Subcutaneous preadipocyte (primary cell): ENCODE measurements at places on chromosomes 16 and 17. TPM values are rescaled to one million over a fixed set of nuclear protein-coding genes. Genes with fewer than 3 reads are reported as not detected.

The KRT9 gene
- not detected in 2 replicates for total RNA-seq

The ATP2C2 gene
- under 0.01 TPM in 1 of 2 replicates, not detected in the other for total RNA-seq

The TNP2 gene
- not detected in 2 replicates for total RNA-seq

The CYB561 gene
- 23.1 and 33.8 TPM in 2 replicates for total RNA-seq

The RNF213 gene
- total RNA-seq = 103 and 117 TPM in 2 replicates

The TCAP gene
- 0.39 TPM in 1 of 2 replicates, not detected in the other for total RNA-seq
